Amniotic stem cell (primary cell): ENCODE measurements at places on chromosomes 5 and 9.

- no peak for DNase-seq
These were observed 35.1 kb upstream of the ADRB2 start for GRCh38 chr5:148791334-148791667.

DNA sequence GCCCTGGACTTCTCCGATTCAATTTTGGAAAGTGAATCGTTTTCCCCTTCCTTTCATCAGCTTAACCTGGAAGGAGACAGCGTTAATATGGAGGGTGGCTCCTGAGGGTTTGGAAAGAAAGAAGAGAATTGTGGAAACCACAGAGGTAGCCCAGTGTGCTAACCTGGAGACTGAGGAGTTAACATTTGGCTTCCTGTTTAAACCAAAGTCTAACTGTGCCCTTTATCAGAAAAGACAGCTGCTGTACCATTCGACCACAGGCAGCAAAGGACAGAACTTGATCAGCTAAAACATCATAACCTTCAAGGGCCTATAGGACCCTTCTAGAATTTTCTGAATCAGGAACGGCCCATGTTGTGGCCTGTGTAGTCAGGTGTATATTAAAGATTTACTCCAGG lies 735 bp downstream of the IDNK start:
- DNase-seq = no peak

GRCh38 chr9:120265791-120266190 lies 314.2 kb downstream of the CDK5RAP2 start:
- no peak for DNase-seq

- no peak for DNase-seq
These were observed 510.5 kb downstream of the RAB3C start for GRCh38 chr5:59093329-59093728.

GRCh38 chr9:133356391-133357091 lies at the start of the genes SURF1 and SURF2:
SURF1 (minus strand) TSS chr9:133356487; CDS start chr9:133356453, 34 bp downstream.
SURF2 (plus strand) TSS chr9:133356550; CDS start chr9:133356593, 43 bp downstream.
- peak; percentile 79 for DNase-seq

DNA sequence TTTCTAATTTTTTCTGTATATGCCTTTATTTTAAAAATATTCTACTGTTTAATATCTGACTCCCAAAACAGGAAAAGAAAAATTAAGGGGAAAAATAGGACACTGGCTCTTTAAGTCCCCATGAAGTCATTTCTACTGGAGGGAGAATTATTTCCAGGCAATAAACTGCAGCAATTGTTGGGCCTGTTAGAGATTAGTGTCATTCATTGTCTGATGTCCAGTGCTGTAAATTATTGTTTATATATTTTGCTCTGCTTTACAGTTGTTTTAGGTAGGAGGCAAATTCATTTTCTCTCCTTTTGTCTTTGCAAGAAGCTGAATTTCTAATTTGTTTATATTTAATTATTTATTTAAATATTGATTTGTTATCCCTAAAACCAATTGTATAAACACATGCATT lies 906.0 kb upstream of the CDH10 start:
- DNase-seq = no peak

DNA sequence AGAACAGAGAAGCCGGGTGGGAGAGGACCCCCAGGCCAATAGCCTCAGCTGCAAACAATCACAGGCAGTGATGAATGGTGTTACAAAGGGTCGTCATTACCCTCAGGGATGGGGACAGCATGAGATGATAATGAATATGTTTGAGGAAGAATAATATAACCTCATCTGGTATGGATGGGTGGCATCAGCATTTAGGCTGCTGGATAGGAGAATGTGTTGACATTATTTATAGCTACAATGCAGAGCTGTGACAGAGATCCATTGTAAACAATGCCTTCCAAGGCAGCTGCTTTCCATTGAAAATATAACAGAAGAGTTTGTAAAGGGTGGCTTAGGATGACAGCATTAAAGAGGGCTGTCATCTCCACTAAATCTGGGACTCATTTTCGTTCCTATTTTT lies 365.5 kb downstream of the KCNN2 start:
- DNase-seq = no peak

DNA sequence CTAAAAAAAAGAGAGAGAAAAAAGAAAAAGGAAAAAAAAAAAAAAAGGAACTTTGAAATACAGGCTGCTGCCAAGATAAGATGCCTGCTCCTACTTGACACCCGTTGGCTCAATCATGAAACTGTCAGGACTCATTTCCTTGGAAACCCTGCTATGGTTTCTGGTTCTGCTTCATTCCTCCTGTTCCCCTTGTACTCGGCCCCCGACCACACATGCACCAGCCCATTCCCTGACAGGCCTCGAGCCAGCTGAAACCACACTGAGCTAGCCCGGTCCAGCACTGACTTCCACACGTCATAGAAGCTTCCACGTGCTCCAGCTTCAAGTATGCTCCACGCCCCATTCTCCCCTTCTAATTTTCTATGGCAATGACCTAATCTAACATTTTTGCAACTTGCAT lies 93.2 kb downstream of the MYO10 start:
- no peak for DNase-seq

- no peak for DNase-seq
These were observed 21.4 kb upstream of the ANXA6 start for GRCh38 chr5:151178777-151179488.

DNA sequence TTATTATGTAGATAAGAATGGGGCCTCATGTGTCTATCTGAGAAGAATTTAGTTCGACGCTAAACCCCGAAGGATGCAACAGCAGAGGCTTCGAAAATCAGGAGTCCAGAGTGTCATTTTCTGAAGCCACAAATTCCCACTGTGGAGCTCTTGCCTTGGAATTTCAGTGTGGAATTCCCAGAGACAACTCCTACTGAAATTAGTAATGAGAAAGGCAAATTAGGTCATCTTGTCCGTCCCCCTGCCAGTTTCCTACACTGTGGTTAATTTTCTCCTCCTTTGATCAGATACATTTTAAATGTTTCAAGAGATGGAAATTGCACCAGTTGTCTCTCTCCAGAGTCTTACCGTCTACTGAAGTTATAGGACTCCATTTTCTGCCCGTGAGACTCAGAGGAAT lies 633.6 kb downstream of the BNC2 start:
- no peak for DNase-seq

- DNase-seq = no peak
These were observed 6.6 kb upstream of the PRKACG start for GRCh38 chr9:69020301-69021145.

GRCh38 chr5:61344187-61344944 lies 12.3 kb downstream of the ZSWIM6 start:
- DNase-seq = no peak

- DNase-seq = no peak
These were observed 385.5 kb downstream of the ADGRV1 start for GRCh38 chr5:90944116-90944515.

DNA sequence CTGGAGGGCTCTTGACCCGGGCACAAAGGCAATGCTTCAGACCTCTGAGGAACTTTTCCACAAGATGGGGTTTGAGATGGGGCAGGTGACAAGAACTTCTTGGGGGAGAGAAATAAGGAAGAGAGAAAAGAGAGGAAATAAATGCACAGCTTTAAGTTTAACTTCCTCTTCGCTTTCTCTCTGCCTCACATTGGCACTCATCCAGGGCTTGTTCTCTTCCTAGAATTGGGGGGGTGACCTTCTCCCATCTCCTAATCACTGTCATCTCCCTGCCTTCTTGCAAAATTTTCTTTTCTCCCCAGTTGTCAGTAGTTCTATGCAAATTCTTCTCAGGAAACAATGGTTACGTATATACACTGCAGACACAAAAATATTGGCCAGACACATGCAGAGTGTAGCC lies 19.1 kb upstream of the ADCY2 start:
- DNase-seq = no peak

- no peak for DNase-seq
These were observed 673.9 kb upstream of the RGMB start for GRCh38 chr5:98099448-98100105.

DNA sequence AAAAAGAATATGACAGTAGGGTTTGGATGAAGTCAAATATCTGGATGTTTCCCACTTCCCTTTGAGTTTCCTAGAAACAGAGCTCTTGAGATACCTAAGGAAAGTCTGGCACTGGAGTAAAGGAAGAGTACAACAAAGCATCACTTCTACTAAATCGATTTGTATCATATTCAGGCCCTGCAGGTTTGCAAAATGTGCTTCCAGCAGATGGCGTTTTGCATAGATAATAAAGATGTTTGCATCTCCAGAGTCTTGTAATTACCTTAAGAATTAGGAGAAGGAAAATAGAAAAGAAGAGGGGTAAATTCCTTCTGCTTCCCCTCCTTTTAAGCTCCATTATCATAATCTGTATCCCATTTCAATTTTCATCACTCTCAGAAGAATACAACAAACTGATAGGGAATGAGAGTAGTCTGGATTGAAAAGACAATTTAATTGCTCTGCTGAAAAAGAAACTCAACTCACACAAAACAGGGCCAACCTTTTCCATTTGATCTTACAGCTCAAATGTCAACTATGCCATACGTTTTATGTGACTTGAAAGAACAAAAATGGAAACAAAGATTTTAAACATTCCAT lies 380.4 kb downstream of the PTPRD start:
- DNase-seq = no peak

- DNase-seq = no peak
These were observed 472.9 kb upstream of the FTMT start for GRCh38 chr5:121378559-121379359.

GRCh38 chr5:111942661-111943401 lies 185.8 kb upstream of the NREP start:
- no peak for DNase-seq

- DNase-seq = no peak
These were observed 24.7 kb upstream of the TMEM171 start for GRCh38 chr5:73095564-73096238.

DNA sequence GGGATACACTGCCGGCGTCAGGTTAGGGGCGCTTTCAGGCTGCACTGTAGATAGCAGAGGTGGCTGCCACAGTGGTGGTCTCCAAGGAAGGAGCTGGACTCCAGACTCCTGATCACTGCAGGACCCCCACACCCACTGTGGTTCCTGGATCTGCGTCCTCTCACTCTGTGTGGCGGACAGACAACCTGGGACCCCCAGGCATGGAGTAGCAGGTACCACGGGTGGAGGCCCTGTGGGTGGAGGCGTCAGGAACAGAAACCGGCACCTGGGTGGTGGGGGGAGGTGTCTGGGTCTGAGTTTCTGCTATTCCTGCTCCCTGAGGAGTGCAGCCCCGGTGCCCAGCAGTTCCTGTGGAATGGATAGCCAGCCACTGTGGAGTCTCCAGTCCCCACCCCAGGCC lies 75.1 kb upstream of the PCAT7 start:
- no peak for DNase-seq

- no peak for DNase-seq
These were observed 24.2 kb downstream of the LIFR start for GRCh38 chr5:38532165-38532669.

DNA sequence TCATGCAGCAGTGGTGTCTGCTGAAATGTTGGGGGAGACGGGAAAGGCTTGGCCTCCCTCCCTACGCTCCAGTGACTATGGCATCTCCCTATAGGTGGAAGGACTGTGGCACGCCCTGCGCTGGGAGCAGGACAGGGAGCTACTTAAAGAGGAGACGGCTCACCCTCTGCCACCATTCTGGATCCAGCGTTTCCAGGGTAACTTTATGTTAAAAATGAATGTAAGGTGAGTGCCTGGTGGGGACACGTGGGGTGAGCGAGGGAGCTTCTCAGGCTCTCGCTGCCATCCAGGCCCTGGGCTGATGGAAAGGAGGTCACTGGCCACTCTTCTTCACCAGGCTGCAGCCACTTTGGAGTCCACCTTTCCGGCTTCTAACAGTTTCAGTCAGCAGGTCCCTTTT lies 15.7 kb downstream of the PAEP start:
- no peak for DNase-seq
